ENCODE measurements at places on chromosomes 5 and 9.

DNA sequence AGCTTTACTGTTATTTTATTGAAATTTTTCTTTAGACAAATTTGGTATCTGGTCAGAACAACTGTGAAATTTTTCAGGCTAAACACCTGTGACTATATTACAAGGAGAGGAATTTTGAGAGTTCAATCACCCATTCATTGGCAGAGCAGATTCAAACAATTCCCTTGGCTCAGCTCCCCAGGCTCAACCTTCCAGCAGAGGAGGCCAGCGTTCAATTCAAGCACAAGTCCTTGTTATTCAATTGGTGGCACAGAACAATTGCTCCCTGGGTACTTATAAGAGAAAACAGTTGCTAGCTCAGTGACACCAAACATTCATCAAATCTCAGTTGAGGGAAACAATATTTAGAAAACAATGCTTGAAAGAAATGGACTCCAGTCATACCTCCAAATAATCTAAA is 83.3 kb downstream of the SUSD1 start:
- DNase-seq, result no peak

DNA sequence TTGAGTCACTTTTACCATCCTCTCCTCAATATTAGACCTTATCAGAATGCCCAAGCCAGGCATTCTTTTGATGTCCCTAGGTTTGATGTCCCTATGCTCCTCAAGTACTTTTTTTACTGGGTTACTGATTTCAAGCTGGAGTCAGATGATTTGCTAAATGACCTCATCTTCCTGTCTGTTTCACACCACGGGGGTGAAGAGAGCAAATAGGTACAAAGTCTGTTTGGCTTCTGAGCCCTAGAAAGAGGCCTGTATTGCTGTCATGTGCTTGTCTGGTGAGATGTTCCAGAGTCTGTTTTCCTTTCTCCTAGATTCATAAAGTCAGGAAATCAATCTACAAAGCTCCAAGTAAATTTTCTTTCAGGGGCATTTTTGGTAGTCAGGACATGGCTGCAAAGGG is 12.7 kb upstream of the DAB2 start:
- DNase-seq, result no peak

DNA sequence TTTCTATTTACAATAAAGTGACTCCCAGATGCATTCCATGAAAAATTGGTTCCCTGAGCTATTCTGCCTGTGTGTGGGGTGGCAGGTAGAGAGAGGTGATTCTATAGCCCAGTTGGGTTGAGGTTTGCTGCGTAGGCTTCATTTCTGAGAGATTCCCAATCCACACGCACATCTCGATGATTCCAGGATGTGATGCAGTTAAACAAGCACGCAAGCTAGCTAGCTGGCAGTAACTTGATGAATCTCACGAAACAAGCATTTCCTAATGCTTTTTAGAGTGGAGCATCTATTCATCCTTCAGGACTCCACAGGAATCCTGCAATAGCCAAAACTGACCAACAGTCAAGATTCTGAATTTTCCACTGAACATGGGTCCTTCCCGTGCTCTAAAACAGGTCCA is 43.8 kb upstream of the CER1 start:
- no peak for DNase-seq

GRCh38 chr9:23438299-23438907 is 387.6 kb downstream of the ELAVL2 start:
- no peak for DNase-seq

DNA sequence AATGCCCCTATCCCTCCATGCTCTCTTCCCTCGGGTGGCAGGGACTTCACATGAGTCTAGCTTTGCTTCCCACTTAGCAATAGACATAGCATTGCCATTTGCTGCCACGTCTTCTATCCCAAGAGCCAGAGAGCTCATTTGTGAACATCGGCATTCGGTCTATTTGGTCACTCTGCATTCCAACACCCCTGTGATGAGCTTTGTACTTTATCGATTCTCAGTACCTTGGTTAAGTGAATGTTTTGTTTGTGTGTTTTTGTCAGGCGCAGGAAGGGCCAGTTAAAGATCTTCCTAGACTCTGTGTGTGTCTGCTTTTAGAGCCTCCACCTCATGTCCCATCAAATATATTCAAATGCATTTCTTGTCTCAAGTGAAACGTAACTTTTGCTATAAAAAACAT is 141.7 kb downstream of the TARS1 start:
- no peak for DNase-seq

GRCh38 chr5:33306758-33307157 is 134.0 kb upstream of the TARS1 start:
- no peak for DNase-seq

- DNase-seq, result no peak
These were observed 375.6 kb upstream of the CLINT1 start for GRCh38 chr5:158234323-158235158.

- no peak for DNase-seq
These were observed 267.0 kb upstream of the TYRP1 start for GRCh38 chr9:12425878-12426864.

- peak; percentile 30 for DNase-seq
These were observed 27.9 kb upstream of the DTWD2 start for GRCh38 chr5:119016125-119016774.

DNA sequence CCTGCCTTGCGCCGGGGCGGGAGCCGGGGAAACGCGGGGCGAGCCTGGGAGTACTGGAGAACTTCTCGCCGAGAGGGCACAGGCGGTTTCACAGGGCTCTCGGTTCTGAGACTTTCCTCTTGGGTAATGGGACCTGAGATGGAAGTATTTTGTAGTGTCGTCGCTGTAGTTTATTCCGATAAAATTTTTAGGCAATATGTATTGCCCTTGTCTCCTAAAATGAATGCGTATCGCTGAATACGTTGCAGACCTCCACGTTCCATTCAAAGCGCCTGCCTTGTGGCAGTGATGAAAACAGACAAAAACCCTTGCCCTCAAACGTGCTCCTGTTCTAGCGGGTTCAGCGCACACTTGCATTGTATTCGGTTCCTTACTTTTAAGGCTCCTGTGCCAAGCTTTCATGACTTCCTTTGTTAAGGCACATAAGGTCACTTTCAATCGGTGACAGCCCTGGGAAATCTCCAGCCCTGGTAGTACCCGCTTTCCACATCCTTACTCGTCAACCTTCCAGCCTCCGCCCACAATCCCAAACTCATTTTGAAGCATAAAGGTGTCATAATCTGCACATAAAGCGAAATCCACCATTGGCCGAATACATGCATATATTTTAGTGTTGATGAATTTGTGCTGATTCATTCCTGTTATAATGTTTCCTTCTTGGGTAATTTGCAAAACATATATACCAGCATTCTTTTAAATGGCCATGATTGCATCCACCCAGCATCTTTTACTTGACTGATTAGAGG is 694 bp downstream of the RMI1 start:
- DNase-seq, result peak; percentile 47

Data from GM10248 (cell line).